ENCODE measurements at places on chromosomes 2 and 18.

DNA sequence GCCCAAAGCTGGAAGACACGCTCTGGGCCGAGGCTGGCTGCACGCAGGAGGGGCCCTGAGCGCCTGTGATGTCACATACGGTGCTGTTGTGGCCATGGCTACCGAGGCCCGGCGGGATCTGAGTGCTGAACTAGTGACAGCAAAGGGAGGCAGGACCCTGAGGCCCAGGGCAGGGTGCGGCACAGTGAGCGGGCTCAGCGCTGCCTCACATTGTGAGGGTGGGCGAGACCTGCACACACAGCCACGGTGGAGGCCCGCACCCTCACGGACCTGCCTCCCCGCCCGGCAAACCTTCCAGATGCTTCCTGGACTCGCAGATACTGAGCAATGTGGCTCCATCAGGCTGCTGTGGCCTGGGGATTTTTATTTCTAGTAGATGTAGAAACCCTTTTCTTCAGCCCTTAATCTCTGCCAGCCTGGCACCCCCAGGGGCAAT, 133.8 kb upstream of the CTDP1 start:
- DNase-seq: no peak

DNA sequence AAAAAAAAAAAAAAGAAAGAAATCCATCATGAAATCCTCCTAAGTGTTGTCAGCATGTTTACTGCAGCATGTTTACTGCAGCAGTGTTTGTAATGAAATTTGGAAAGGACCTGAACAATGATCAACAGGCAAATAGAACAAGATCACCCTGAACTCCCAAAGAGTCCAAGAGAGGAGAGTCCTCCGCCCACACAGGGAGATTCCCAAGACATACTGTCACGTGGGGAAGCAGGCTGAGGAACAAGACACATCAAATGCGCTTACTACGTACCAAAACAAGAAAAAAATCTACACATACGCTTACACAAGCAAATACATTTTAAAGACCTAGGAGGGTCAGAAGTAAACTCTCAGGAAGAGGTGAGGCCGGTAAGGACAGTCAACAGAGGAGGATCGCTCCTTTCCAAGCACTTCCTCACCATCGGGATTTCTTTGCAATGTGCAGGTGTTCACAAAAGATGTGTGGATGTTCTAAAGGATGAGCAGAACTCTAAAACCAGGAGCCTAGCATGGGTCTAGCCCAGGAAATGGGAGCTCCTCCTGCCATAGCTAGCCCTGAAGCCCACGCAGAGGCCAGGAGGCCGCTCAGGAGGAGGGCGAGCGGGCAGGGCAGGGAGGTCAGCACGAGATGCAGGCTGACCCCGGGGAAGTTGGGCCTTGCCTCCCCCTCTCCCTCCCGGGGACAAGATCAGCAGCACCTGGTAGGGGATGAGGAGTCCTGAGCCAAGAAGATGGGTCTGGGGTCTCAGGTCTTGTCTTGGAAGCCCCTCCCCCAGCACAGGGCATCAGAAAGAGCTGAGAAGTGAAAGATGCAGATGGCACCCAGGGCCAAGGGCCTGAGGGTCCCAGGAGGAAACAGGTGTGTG, 66.4 kb downstream of the ZNF516 start:
- DNase-seq: no peak

GRCh38 chr18:8982416-8983183, 119.9 kb upstream of the NDUFV2 start:
- no peak for DNase-seq

DNA sequence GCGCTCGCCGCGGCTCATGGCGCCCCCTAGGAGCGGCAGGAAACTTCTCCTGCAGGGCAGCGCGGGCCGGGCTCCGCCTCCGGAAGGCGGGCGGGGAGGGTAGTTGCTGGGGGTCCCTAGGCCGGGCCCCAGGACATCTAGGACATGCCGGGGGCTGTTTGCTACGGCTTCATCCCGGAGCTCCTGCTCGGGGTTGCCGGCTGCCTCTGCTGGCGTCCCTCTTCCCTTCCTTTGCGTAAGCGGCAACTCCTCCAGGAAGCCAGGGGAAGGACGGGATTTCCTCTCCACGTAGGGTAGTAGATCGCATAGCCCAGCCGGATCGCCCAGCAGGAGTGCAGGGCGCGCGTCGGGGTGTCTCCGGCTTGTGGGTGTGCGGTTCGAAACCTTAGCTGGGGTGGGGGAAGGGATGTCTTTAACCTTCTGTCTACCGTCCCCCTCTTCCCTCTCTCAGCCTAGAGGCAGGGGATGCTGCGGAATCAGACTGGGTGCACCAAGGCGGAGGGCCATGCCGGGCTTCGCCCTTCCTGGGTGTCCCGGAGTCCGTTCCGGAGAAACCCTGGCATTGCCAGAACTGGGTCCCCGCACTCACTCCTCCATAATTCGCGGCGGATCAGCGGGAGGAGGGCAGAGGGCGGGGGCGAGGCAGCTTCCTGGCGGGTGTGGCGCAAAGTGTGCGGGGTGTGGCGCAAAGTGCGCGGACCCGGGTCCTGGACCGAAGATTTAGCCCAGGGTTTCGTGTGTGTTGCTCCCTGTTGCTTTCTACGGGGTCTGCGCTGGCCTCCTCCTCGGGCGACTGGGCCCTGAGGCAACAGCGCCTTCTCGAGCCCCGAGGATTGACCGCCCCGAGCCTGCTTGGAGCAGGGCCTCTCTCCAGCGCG, 12.2 kb upstream of the SKOR2 start:
- no peak for DNase-seq

- no peak for DNase-seq
Measured at GRCh38 chr2:101295895-101296294, 12.6 kb downstream of the RNF149 start.

- DNase-seq: no peak
Measured at GRCh38 chr2:208511016-208511415, 104.4 kb downstream of the PTH2R start.

DNA sequence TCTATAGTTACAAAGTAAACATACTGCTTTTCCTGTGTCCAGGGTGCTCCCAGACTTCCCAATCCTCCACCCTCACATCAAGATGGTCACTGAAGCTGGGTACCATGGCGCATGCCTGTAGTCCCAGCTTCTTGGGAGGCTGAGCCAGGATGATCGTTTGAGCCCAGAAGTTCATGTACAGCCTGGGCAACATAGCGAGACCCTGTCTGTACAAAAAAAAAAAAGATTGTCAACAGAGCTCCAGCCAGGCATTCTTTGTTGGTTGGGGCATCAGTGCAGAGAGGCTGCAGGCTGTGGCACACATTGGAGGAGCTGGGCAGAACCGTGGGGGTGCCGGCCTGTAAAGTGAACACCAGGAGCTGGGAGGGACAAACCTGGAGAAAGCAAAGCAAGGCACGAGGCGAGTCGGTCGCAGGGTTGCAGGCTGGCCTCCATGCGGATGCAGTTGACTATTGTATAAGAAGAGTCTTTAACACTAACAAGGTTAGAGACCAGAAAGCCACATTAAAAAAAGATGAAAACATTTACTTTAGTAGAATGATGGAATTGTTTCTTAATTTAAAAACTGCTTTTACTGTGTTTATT, 51.8 kb downstream of the ACOXL start:
- DNase-seq: no peak

GRCh38 chr18:6785411-6785810, 55.9 kb downstream of the ARHGAP28 start:
- no peak for DNase-seq

DNA sequence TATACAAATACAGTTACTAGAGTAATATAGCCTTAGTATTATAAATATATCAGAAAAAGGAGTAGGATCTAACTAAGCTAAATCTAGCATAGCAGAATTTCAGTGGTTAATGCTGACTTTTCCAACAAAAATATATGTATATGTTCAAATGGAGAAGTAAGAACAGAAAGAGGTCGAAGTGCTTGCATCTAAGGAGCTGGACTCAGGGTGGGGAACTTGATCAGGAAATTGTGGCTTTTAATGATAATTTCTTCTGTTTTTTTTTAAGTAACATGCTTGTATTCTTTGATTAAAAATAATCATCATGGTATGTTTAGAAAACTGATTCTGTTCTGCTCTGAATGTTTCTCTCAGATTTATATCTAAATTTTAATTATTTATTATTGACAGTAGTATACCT, 327.1 kb downstream of the GALNT13 start:
- no peak for DNase-seq

- DNase-seq: no peak
Measured at GRCh38 chr2:48339451-48339850, 190.5 kb upstream of the STON1 start.

- no peak for DNase-seq
Measured at GRCh38 chr2:183390109-183390508, 265.9 kb downstream of the NUP35 start.

- no peak for DNase-seq
Measured at GRCh38 chr2:241481687-241482086, 26.7 kb downstream of the STK25 start.

DNA sequence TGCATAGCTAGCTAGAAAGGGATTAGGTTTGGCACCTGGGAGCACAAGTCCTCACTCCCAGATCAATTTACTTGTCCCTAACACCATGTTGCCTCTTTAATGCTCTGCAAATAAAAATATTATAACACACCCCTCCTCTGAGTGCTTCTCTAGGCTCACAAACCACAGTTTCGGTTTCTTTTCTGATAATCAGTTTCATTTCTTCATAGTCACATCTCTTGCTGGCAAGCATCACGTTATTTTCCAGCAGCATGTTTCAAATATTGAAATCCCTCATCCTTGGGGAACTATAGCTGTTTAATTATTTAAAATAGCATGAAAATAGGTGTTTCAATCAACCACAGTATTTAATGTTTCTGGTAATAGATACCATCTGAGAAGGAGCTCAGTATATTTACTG, 13.9 kb upstream of the SMCHD1 start:
- no peak for DNase-seq

DNA sequence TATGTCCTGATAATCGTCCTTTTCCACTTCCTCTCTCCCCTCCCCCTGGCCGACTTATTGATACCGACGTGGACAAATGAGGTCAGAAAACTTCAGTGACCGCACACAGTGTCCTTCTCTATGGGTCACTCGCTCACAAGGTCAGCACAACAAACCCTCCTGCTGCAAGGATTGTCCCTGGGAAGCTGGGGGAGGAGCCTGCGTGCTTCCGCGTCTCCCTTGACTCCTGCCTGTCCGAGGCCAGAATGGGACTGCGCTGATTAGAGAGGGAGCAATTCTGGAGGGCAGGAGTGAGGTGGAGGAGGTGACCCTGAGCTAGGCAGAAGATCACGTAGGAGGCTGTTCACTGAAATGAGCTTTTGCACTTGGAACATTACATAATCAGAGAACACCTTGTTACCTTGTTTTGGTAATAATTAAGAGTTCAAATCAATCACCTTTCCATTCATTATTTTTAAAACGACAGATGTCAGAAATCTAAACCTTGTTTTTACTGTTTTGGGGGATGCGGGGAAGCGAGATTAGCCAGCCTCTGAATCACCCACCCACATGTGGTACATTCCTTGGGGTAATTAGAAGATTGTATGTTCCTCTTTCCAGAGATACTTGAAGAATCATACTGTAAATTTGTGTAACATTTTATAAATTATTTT, 70.6 kb downstream of the CTAGE1 start:
- no peak for DNase-seq

DNA sequence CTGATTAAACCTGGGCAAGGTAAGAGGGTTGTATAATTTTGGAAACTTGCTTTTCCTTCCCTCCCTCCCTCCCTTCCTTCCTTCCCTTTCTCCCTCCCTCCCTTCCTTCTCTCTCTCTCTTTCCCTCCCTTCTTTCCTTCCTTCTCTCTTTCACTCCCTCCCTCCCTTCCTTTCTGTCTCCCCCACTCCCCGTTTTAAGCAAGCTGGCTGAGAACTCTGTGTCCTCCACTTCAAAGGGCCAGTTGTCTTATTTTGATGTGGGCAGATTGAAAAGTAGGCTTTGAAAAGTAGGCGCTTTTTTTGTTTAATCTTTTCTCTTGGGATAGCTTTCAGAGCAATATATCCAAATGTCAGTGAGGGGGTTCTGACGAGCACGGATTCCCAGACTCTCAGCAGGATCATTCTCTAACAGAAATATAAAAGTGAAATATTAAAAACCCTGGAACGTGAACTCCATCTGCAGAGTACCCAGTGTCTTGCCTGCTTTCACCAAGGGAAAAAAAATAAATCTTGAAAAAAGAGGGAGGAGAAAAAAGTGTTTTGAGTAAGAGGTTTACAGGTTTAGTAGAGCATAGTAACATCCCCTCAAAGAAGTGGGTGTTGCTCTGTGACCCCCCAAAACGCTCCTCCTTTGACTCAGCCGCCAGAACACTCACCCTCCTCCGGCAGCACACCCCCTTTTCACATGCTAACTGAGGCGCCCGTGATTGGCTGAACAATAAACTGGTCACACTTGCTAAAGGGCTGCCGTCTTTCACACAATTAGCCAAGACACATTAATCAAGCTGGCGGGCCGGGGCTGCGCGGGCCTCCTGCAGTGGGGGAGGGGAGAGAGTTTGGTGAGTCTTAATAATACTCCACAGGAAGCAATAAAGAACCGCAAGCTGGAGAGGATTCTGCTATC, 52.2 kb downstream of the CDK15 start:
- DNase-seq: no peak

DNA sequence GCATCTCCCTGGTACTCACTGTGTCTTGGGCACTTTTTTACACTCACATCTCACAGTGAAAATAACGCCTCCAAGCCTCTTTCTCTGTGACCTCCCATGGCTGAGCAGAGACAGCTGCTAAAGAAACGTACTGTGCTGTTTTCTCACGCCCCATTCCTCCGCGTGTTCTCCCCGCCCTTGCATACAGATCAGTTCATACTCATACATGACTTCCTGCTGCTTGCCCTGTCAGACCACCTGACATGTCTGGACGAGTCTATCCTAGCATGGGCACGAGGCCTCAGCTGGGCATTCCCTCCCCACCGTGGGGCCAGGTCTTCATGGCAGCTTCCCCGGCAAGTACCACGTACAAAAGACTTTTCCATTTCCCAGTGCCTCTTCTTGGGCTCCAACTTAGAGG, 21.2 kb upstream of the IL1A start:
- no peak for DNase-seq

- no peak for DNase-seq
Measured at GRCh38 chr2:188330316-188331053, 38.8 kb downstream of the GULP1 start.

GRCh38 chr2:55718165-55719008, 24.7 kb upstream of the PNPT1 start:
- no peak for DNase-seq

DNA sequence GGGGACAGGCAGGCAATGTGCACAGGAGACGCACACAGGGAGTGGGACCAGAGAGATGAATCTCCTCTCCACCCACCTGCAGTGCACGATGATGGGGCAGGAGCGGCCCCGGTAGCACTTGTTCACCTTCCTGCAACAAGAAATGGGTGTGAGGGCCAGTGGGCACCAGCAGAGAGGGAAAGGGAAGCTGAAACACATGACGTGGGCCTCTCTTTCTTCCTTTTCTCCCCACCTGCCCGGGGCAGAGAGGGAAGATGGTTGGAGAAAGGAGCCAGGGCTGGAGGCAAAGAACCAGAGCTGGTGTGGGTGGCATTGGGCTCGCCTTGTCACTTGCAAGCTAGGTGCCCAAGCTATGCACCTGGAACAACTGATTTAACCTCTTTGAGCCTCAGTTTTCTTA, 12.2 kb downstream of the DNAJB2 start:
- DNase-seq: no peak

DNA sequence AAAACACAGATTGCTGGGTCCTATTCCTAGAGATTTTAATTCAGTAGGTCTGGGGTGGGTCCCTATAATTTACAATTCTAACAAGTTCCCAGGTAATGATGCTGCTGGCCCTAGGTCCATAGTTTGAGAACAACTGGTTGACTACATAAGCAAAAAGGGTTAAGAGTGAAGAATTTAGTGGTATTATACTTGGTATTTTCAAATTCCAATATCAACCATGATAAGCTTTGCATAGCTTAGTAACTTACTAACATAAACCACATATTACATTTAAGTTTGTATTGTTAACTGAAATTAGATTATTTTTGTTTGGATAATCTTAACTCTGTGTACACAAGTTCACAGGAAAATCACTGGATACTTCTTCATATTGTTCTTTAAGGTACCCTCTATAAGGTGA, 862.9 kb upstream of the ACVR2A start:
- no peak for DNase-seq

All from CD4-positive, alpha-beta T cell treated with Interleukin-15 for 1 hour (primary cell).